NCI-H446 (cell line): ENCODE measurements at places on chromosomes 11 and 22.

- no peak for DNase-seq
Observed at GRCh38 chr22:41217553-41218157, 12.5 kb downstream of the L3MBTL2 start.

GRCh38 chr22:49574881-49575702, 252.6 kb downstream of the BRD1 start:
- no peak for DNase-seq

DNA sequence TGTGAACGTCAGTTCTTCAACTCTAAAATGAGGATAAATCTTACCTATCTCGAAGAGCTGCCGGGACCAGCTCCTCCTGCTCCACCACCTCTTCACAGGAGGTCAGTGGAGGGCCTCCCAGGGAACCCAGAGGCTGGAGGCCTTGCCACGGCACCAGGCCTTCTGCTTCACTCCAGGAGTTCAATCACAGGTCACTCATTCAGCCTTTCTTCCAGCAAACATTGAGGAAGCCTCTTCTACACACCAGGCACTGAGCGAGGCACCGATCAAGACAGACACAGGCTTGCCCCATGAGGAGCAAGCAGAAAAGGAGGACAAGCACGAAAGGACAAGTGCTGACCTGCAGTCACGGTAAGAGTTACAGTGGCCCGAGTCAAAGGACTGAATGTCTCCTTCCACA, 64.8 kb upstream of the WNT11 start:
- DNase-seq, result no peak

DNA sequence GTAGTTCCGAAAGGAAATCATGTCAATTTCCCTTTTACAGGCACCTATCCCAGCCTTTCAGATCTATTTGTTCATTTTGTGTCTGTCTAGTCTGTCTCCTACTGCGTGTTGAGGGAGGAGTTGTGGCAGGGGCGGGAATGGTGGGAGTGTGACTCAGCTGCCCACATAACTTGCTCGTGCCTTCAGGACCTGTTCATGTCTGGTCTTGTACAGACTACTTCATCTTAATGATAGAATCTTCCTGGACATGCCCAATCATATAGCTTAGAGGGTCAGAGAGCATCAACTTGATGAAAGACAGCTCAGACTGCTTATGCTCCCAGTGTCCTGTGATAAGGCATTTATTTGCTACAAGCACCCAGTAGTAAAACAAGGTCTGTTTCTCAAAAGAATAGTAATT, 61.0 kb upstream of the BIRC3 start:
- no peak for DNase-seq

- peak; percentile 71 for DNase-seq
Observed at GRCh38 chr11:112128483-112129121, 35.3 kb downstream of the IL18 start.

DNA sequence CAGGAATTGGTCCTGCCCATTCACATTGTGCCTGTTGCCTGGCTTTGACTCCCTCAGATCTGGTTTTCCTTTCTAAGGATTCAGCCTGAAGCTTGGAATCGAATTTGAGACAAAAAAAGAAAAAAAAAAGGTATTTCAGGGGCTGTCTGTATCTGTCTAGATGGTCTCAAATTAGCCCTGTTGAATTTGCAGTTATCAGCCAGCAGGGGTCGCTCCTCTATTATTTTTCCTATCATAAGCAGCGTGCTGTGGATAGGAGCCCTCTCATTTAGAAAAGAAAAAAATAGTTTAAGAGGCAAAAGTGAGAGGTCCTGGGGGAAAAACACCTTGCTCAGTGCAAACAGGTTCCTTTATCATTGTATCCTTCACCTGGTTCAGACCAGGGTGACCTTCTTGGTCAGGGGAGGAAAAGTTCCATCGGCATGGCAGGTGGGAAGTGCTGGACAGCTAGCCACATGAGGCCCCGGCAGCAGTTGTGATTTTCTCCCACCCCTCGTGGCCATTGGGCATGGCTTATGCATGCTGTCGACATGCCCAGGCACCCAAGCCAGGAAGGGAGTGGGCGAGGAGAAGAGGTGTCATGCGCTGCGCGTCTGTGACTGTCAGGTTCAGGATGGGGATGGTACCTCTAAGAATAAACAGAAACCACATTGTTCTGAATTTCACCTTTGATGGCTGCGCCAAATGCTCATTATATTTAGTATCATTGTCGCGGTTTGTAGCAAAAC, 13.1 kb downstream of the OR5AK2 start:
- DNase-seq, result peak; percentile 1

GRCh38 chr11:126403022-126403581, 47.6 kb downstream of the ST3GAL4 start:
- no peak for DNase-seq

DNA sequence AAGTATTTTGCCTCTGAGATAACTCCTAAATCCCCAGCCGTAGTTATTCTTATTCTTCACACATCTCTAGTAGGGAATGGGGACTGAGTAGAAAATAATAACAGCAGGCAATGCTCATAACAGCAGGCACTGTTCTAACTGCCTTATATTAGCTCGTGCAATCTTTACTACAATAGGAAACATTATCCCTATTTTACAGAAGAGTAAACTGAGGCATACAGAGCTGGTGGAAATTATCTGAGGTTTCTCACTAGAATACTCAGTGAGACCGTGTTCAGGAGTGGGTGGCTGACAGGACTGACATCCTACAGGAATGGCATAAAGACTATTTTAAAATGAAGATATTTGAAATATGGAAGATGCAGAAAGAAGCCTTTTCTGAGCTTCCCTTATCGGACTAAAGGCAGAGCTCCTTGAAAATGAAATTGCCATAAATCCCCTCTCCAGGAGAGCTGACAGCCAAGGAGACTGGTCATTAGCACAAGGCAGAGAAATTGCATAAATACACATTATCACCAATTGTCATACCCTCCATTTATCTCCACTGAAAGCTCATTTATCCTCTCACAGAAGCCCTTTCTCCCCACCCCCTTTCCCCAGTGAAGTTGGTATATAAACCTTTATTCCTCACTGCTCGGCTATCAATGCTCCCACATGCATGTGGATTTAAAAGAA, 93.9 kb downstream of the RASSF10 start:
- no peak for DNase-seq

- DNase-seq, result no peak
Observed at GRCh38 chr11:45713573-45713972, 48.2 kb upstream of the CHST1 start.

GRCh38 chr11:7251836-7252682, at the start of gene SYT9:
TSS of gene SYT9 (plus strand) at chr11:7251904. CDS start at chr11:7252187, 283 bp downstream.
- no peak for DNase-seq

DNA sequence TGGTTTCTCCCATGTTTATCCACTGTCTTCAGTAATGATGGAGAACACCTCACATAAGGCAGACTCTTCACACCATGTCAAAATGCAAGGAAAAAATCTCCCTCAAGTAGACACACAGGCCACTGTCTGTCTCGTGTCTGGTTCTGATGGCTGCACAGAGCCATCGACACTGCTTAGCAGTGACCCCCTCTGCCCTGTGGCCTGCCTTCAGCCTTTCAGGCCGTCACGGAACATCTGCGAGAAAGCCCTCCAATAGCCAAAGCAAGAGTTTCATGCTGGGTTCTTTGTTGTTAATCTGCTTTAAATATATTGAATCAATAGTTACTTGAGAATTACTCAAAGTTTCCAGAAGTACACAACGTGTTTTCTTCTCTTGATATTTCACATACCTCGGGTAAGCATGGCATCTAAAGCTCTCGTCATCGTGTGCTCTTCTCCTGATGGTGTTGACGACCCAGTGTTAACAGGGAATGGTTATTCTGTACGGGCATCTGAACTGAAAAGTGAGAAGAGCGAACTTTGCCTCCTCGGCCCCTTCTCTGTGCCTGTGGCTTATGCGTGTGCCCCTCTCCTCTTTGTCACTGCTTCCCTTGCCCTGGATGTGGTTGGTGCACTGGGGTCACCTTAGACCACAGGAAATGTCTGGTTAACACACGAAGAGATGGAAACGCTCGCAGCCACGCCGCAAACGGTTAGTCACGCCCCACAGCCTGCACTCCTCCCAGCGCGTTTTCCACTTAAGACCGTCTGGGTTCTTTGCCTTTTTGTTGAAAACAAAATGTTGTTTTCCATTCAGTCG, 33.4 kb upstream of the CTTN start:
- DNase-seq, result no peak

- no peak for DNase-seq
Observed at GRCh38 chr11:119300198-119300964, 16.5 kb downstream of the MCAM start.

GRCh38 chr11:2012440-2012839, 14.8 kb upstream of the H19 start:
- DNase-seq, result no peak

- no peak for DNase-seq
Observed at GRCh38 chr22:37487129-37487528, 945 bp upstream of the MFNG start.

DNA sequence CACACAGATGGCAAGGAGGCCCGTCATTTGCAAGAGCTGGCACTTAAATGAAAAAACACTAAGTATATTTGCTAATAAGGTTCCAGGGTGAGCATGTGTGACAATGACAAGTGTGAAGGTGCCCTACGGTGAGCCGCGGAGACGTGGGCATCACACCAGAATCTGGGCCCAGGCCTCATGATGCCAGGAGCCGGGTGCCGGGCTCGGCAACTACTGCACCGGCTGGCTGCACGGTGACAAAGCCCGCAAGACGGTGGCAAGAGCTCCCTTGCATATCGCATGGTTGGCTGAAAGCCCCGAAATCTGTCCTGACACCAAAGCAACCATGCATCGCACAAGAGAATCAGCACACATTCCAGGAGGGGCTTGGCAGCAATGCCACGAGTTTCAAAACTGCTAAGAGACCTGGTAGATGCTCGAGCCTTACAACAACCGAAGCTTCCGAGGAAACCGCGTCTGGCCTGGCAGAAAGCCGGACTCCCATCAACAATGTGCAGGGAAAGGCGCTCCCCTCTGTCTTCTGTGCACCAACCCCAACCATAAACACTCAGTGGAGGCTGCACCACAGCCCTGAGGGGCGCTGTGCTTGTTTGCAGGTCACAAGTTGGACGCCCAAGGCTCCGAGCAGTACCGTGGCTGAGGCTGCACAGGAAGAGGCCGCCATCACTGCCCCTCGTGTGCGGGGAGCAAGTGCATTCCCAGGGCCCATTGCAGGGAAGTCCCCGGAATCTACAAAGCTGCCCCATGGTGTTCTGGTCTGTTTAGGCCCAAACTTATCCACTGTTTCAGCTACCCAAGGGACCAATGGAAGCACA, 339.7 kb downstream of the CTTN start:
- DNase-seq, result no peak

GRCh38 chr11:26243426-26243825, 88.5 kb upstream of the ANO3 start:
- DNase-seq, result no peak

- DNase-seq, result no peak
Observed at GRCh38 chr11:90251599-90251998, 28.8 kb upstream of the CHORDC1 start.

DNA sequence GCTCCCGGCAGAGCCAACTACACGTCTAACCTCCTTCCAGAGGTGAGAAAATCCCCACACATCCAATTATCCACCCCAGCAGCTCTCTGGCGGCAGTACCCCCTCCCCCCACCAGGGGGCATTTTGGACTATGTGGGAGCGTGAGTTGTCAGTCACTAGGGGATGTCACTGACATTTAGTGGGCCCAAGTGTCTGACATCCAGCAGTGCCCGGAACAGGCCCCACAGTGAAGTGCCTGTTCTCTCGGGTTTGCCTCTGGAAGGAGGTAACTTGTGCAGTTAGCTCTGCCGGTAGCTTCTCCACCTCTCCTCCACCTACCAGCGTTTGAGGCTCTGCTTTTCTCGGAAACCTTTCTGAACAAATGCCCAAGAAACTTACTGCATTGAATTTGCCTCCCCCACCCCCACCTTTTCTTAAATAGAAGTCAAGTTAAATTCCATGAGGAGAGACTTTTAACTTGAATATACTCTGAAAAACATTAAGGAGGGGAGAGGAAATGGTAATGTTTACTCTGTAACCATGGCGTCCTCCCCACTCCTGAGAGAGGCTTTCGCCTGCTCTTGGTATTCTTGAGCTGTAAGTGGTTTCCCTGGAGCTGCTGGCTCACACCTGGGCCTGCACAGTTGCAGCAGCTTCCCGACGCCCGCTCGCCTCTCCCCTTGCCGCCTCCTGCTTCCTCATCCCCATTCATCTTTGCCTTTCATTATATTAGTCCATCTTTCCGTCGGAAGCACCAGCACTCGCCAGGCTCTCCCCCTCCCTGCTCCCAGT, 112.8 kb downstream of the WNT7B start:
- DNase-seq, result peak; percentile 21

DNA sequence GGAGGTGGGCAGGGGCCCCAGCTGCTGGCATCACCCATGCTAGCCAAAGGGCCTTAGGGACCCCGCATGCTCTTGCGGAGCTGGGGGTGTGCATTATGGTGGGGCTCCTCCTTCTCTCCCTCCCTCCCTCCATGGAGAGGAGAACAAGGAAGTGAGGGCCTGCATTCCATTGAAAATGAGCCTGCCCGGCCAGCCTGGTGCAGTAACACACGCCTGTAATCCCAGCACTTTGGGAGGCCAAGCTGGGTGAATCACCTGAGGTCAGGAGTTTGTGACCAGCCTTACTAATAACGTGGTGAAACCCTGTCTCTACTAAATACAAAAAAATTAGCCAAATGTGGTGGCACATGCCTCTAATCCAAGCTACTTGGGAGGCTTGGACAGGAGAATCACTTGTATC, 22.4 kb downstream of the SNAP29 start:
- no peak for DNase-seq

DNA sequence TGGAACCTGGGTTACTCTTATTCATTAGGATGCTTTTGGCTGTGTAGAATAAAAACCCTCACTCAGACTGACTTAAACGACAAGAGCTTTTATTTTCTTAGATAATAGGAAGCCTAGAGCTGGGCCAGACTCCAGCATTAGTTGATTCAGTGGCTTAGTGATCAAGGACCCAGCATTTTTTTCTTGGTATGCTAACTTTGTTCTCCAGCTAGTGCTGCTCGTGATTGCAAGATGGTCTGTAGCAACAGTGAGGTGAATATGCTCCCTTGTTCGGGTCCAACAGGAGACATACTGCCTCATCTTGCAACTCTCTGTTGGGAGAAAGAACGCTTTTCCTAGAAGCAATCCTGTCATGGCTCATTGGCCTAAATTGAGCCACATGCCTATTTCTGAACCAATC, 33.4 kb downstream of the INSC start:
- no peak for DNase-seq

DNA sequence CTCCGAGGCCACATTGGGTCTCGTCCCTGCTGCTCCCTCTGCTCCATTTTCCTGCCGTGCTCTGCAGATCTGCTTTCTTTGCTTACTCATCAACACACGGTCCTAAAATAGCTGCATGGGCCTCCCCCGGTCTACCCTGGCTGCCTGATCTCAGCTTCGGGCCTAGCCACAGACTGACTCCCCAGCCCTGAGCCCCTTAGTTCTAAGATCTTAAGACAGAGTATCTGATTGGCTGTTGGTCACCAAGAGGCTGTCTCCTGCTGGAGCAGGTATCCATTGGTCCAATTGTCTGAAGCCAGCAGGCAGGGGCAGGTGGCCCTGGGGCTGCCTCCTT, 53.7 kb upstream of the NECTIN1 start:
- no peak for DNase-seq

GRCh38 chr22:23237201-23237798, 57.0 kb downstream of the BCR start:
- DNase-seq, result peak; percentile 64

- DNase-seq, result no peak
Observed at GRCh38 chr22:49188091-49188490, 639.6 kb downstream of the BRD1 start.

GRCh38 chr11:27413218-27413617, 50.2 kb upstream of the CCDC34 start:
- no peak for DNase-seq

GRCh38 chr22:39177456-39177775, 24.9 kb upstream of the CBX7 start:
- DNase-seq, result no peak

- DNase-seq, result no peak
Observed at GRCh38 chr11:78229106-78229505, 40.4 kb downstream of the USP35 start.
